ENCODE measurements at places on chromosomes 1 and 21.

DNA sequence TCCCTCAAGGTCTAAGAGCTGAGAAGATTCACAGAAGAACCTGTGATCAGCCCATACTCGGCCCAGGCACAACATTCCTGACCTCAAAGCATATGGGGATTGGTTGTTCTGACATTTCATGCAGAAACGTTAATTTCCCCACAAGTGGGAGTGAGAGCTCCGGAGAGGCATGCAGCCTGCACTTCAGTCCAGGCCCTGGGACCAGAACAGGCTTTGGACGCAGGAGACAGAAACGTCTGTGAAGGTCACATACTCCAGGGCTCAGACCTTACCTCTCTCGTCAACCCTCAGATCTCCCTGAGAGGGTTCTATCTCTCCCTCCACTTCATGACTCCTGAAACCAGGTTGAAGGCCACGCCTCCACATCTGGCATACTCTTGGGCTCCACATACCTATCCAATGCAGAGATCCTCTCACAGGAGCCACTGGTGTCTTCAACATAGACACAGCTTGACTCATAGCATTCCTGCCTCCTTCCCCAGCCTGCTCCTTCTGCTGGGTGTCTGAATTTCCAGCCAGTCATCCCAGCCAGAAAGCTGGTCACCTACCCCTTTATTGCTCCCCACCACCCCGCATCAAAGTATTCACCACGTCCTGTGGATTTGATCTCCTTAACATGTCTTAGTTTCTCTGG is 149.2 kb downstream of the OMA1 start:
- DNase-seq = no peak

- DNase-seq = no peak
Measured at GRCh38 chr21:38980416-38981313, 174.9 kb downstream of the ETS2 start.

- no peak for DNase-seq
Measured at GRCh38 chr1:43653893-43654292, 3.9 kb downstream of the KDM4A start.

GRCh38 chr1:223534677-223535076 is 130.8 kb downstream of the CAPN8 start:
- DNase-seq = no peak

- no peak for DNase-seq
Measured at GRCh38 chr1:39381839-39382238, 109.6 kb upstream of the BMP8A start.

- peak; percentile 48 for DNase-seq
Measured at GRCh38 chr1:206479183-206480125, 9.2 kb downstream of the IKBKE start.

- DNase-seq = no peak
Measured at GRCh38 chr1:98373056-98373455, 288.5 kb upstream of the SNX7 start.

GRCh38 chr1:202172015-202172355 is 11.6 kb upstream of the PTPN7 start:
- DNase-seq = no peak

- DNase-seq = no peak
Measured at GRCh38 chr1:107691540-107691939, 273.4 kb downstream of the VAV3 start.

DNA sequence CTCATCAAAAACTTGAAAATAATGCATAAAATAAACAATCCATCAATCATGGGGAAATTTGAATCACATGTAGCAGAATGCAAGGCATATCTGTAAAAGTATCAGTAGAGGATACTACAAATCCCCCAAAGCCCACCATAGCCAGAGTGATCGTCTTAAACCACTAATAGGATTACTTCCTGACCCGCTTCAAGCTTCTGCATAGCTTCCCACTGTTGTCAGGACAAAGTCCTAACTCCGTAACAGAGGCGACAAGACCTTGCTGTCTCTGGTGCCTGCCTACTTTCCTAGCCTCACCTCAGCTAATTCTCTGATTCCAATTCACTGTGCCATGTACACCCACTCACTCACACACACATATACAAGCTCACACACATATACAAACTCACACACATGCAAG is 161.2 kb upstream of the NFIA start:
- no peak for DNase-seq

DNA sequence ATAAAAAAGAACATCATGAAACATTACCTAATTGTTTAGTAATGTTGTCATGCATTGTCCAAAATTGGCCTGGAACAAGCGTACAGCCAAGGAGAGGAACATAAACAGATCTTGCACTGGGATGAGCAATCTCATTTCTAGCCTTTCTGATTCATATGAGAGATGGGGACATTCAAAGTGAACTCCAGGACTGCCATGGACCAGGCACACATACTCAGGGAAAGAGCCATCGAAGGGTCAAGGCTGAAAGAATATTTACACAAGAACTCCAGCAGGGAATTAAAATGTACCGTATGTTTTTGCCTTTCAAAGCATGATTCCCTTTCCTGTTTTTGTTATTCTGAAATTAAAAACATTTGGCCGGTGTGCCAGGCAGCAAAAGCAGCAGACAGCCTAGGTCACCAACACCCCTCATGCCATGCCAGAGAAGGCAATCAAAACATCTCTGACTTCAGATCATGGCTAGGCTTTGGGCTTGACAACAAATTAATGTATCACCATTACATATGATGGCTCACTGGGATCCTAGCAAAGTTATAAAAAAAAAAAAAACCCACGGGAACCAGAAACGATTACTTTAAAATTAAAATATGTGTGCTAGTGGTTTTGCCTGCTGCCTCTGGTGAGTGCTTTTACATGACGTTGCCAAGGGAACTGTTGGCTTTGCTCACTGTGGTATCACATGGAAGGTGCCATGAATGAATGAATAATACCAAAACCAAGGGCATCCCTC is 159.8 kb downstream of the TGFBR3 start:
- no peak for DNase-seq

GRCh38 chr1:172497230-172497629 is 35.7 kb upstream of the SUCO start:
- no peak for DNase-seq
